ENCODE measurements at places on chromosomes 5 and 9.

GRCh38 chr5:113663879-113664541 lies 150.5 kb downstream of the YTHDC2 start:
- no peak for DNase-seq

- DNase-seq, result peak; percentile 75
Observed at GRCh38 chr5:90932052-90932699, 373.6 kb downstream of the ADGRV1 start.

- DNase-seq, result peak; percentile 27
Observed at GRCh38 chr5:143985832-143986515, 174.0 kb downstream of the HMHB1 start.

DNA sequence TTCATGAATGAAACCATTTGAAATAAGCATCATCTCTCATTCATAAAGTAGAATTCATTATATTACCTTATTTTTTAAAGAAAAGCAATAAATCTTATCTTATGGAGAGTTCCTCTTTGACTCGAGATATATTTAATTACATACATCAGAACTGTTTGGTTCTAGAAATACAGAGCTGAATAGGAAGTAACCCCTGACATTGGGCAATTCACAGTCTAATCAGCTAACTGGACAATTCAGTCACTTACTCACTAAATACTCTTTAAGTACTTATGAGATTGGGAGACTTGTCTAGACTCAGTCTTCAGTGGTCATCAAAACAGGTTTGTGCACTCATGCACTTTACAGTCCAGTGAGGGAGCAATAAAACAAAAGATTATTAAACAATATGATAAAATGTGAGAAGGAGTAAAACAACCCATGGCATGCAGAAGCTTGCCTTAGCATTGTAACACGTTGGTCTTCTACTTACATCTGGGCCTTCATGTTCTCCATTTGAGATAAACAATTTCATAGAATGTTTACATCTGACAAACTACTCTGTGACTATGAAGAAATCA lies 11.5 kb upstream of the FBXO38 start:
- no peak for DNase-seq

- DNase-seq, result no peak
Observed at GRCh38 chr5:7837403-7837802, 13.5 kb downstream of the CFAP90 start.

- no peak for DNase-seq
Observed at GRCh38 chr5:63700241-63700640, 262.0 kb downstream of the HTR1A start.

DNA sequence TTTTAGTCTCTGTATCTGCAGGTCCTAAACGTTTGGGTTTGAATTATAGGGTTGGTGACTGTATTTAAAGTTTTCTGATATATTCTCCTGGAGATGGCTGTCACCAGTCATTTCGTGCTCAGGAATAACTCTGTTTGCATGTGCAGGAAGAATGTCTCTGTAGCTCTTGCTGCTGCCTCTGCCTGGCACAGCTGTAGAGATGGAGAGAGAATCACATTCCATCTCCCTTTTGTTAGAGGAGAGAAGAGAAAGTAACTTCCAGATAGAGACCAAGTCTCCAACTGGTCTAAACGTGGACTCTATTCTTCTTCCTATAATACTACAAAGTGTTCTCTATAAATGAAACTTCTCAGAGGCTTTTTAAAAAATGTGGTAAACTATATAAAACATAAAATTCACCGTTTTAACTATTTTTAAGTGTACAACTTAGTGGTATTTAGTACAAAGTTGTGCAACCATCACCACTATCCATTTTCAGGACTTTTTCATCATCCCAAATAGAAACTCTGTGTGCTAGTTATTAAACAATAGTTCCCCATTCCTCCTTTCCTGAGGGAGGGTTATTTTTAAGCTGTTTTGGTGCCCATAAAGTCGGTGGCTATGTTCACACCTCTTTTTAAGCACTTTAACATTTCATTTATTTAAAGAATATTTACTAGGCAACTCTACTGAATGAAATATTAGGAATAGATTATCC lies 20.7 kb upstream of the STARD4 start:
- no peak for DNase-seq

DNA sequence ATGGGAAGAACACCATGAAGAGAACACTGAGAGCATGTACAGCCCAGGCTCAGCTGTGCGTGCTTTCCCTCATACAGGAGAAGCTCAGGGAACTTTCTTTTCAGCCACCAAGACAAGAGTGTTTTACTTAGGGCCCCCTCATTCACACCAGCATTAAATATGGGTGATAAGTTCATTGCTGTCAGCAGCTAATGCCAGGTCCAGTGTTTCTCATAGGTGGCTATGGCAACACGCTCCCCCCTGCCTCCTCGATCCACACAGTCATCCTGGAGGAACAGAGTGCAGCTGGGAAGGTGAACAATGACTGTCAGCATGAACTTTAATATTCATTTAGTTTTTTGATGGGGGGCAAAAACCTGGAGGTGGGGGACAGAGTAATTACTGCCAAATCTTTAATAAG lies 54.4 kb downstream of the TEX10 start:
- no peak for DNase-seq
